ENCODE measurements at places on chromosomes 1 and 21. TPM values are rescaled to one million over a fixed set of nuclear protein-coding genes. Genes with fewer than 3 reads are reported as not detected.

Gene LAMTOR2
- 44.9 TPM for polyA plus RNA-seq

Gene TNFRSF9
- polyA plus RNA-seq = not detected

Gene LCE1D
- polyA plus RNA-seq = not detected

Gene CFAP141
- polyA plus RNA-seq = not detected

Gene MECR
- polyA plus RNA-seq = 19.0 TPM

Gene FALEC
- polyA plus RNA-seq = 0.33 TPM

Gene AMY1A
- polyA plus RNA-seq = not detected

Gene G0S2
- polyA plus RNA-seq = not detected

Gene TRNP1
- polyA plus RNA-seq = 166 TPM

Gene ACAP3
- 56.3 TPM for polyA plus RNA-seq

Gene LEMD1
- 1.4 TPM for polyA plus RNA-seq

Gene FCRL4
- polyA plus RNA-seq = not detected
